ENCODE measurements at places on chromosomes 5 and 9.

GRCh38 chr5:173323106-173323798, 5.0 kb downstream of the STC2 start:
- no peaks in the 10 kb centered on the region for H3K27me3 ChIP-seq
- H3K4me1 ChIP-seq, result peaks cover 53% of the 10 kb centered on the region
- H3K27ac ChIP-seq, result peak overlapping the region; percentile 81
- peak overlapping the region; percentile 28 for H3K4me3 ChIP-seq
- H3K36me3 ChIP-seq, result peaks cover 84% of the 10 kb centered on the region
- no peak for DNase-seq

- no peak for DNase-seq
- no peaks in the 10 kb centered on the region for H3K27me3 ChIP-seq
- H3K4me3 ChIP-seq, result no peak overlapping the region
- H3K36me3 ChIP-seq, result peaks cover 13% of the 10 kb centered on the region
- H3K27ac ChIP-seq, result no peak overlapping the region
- H3K4me1 ChIP-seq, result no peaks in the 10 kb centered on the region
Observed at GRCh38 chr5:43581398-43581797, 21.6 kb upstream of the NNT start.

DNA sequence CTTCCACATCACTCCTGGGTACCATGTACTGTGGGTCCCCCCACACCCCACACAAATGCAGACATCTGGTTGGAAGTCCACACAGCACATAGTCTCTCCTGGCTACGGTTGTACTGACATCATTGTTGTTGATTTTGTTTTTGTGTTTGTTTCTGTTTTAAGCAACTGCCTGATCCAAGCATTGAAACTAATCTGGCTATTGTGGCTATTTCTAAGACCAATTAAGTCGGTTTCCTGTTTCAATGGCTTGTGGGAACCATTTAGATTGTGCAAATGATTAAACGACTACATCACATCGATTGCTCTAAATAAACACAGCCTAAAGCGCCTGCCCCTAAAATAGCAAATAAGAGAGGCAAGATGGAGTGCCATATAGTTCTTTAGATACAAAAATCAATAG, 226.8 kb upstream of the IRX4 start:
- DNase-seq, result no peak
- no peaks in the 10 kb centered on the region for H3K27me3 ChIP-seq
- H3K4me1 ChIP-seq, result no peaks in the 10 kb centered on the region
- no peaks in the 10 kb centered on the region for H3K36me3 ChIP-seq

DNA sequence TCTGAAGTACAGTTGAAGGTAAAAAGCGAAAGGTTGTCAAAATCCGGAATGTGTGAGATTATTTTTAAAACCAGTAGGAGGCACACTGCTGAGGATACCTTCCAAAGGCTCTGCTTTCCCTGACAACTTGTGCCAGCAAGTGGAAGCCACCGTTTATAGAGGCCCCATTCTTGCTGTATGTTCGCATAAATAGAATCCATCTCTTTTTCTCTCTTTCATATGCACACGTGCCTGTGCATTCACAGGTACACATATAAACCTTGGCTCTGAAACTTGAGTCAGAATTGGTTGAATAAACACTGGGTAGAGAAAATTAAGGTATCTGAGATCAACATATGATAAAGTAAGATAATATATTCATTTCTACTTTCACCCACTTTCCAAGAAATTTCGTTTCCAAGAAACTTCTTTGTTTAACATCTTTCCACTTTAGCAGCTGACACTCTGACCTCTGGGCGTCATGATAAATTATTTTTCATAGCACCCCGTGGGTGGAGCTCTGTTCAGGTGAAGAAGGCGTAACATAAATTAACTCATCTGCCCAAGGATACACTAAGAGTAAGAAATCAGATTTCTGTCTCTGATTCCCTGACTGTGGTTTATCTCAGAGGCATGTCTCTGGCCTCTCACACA, 63.7 kb upstream of the RICTOR start:
- H3K4me1 ChIP-seq, result peaks cover 25% of the 10 kb centered on the region
- H3K4me3 ChIP-seq, result no peak overlapping the region
- no peaks in the 10 kb centered on the region for H3K27me3 ChIP-seq
- H3K36me3 ChIP-seq, result no peaks in the 10 kb centered on the region
- peak; percentile 23 for DNase-seq
- H3K27ac ChIP-seq, result peak overlapping the region; percentile 53

- DNase-seq, result no peak
- H3K4me3 ChIP-seq, result no peak overlapping the region
- H3K27ac ChIP-seq, result no peak overlapping the region
- H3K27me3 ChIP-seq, result no peaks in the 10 kb centered on the region
Observed at GRCh38 chr9:84874596-84874995, 205.1 kb downstream of the NTRK2 start.

DNA sequence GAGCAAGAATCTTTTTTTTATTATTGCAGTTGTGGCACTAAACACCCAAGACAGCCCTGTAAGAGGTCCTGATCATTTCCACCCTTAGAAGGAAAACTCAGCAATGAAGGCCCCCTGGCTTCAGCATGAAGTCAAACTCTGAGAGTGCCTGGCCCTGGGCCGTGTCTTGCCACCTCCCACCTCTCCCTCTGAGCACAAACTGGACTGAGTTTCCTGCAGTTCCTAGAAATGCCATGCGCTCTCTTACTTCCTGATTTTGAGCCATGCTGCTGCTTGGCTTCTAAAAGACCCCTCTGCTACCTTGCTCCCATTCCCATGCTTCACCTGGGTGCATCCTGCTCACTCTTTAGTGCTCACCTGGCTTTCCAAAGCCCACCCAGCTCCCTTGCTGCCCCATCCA, 140.4 kb upstream of the KLF9 start:
- DNase-seq, result no peak
- no peaks in the 10 kb centered on the region for H3K36me3 ChIP-seq
- no peaks in the 10 kb centered on the region for H3K27me3 ChIP-seq
- H3K27ac ChIP-seq, result no peak overlapping the region

GRCh38 chr9:16421532-16421931, 448.9 kb downstream of the BNC2 start:
- peak; percentile 37 for DNase-seq
- H3K27ac ChIP-seq, result no peak overlapping the region
- no peaks in the 10 kb centered on the region for H3K4me1 ChIP-seq
- no peak overlapping the region for H3K4me3 ChIP-seq
- peaks cover 40% of the 10 kb centered on the region for H3K27me3 ChIP-seq

DNA sequence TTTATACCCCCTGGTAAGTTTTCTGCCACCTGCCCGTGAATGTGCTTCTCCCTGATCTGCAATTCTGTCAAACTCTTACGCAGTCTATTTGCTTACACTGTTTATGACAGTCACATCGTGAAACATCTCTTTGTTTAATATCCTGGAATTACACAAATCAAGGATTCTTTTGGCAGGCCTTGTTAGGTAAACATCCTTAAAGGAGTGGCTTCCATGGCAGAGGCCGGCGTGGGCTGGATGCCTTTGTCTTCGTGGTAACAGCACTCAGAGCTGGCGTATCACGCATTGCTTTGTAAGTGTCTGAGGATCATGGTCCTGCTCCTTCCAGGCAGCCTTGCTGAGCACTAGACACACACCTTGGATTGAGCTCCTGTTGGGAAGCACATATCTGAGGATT, 145.7 kb downstream of the IRX1 start:
- no peaks in the 10 kb centered on the region for H3K27me3 ChIP-seq
- H3K4me3 ChIP-seq, result peak overlapping the region; percentile 24
- H3K4me1 ChIP-seq, result peaks cover 18% of the 10 kb centered on the region
- DNase-seq, result peak; percentile 86
- H3K36me3 ChIP-seq, result no peaks in the 10 kb centered on the region
- H3K27ac ChIP-seq, result peak overlapping the region; percentile 90

GRCh38 chr9:130171226-130172148, 717 bp upstream of the NCS1 start:
- no peak for DNase-seq
- H3K4me3 ChIP-seq, result peak overlapping the region; percentile 39

DNA sequence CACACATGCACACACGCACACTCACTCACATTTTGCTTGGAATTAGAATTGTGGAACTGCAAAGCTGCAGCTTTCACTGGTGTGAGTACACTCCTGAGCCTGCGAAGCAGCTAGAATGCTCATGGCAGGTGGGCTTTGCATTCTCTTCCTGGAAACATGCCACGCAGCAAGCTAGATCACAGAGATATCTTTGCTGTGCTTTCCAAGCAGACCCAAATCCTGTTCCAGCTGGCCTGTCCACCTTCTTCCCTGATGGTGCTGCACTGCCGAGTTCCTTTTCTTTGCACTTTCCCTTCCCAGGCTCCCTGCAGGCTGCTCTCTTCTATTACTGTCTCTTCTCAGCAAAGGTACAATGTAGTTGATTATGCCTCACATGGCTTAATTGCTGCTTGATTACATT, 92.7 kb upstream of the CKMT2 start:
- H3K36me3 ChIP-seq, result no peaks in the 10 kb centered on the region
- no peak for DNase-seq
- no peaks in the 10 kb centered on the region for H3K27me3 ChIP-seq
- no peak overlapping the region for H3K27ac ChIP-seq
- H3K4me3 ChIP-seq, result no peak overlapping the region

GRCh38 chr9:124769549-124770358, 1.4 kb downstream of the NR6A1 start:
- H3K4me3 ChIP-seq, result peak overlapping the region; percentile 99
- DNase-seq, result peak; percentile 29
- no peaks in the 10 kb centered on the region for H3K36me3 ChIP-seq

DNA sequence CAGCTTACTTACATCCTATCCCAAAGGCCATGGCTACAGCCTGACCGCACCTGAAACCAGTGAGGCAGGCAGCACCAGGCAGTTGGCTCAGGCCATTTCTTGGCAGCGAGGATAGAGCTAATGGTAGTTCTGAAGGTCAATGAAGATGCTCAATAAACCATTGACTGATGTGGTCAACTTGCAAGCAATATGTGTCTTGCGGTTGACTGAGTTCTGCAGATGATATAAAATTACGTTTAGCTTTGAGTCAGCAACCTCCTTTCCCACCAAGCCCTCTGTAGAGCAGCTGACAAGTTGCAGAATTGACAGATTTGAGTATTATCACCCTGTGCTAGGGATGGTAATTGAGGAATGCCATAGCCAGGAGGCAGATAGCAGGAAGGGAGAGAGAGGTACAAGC, 189.0 kb upstream of the PUM3 start:
- no peak overlapping the region for H3K4me3 ChIP-seq
- no peaks in the 10 kb centered on the region for H3K4me1 ChIP-seq
- no peak overlapping the region for H3K27ac ChIP-seq
- no peak for DNase-seq
- no peaks in the 10 kb centered on the region for H3K36me3 ChIP-seq
- peaks cover 14% of the 10 kb centered on the region for H3K27me3 ChIP-seq

GRCh38 chr5:1864896-1865440, 17.8 kb downstream of the IRX4 start:
- no peaks in the 10 kb centered on the region for H3K36me3 ChIP-seq
- no peak overlapping the region for H3K27ac ChIP-seq
- H3K27me3 ChIP-seq, result no peaks in the 10 kb centered on the region
- H3K4me3 ChIP-seq, result no peak overlapping the region
- H3K4me1 ChIP-seq, result no peaks in the 10 kb centered on the region

- H3K36me3 ChIP-seq, result no peaks in the 10 kb centered on the region
- no peak overlapping the region for H3K27ac ChIP-seq
- H3K4me3 ChIP-seq, result no peak overlapping the region
- no peak for DNase-seq
- no peaks in the 10 kb centered on the region for H3K27me3 ChIP-seq
- peaks cover 9% of the 10 kb centered on the region for H3K4me1 ChIP-seq
Observed at GRCh38 chr5:158487664-158488063, 612.1 kb downstream of the EBF1 start.

DNA sequence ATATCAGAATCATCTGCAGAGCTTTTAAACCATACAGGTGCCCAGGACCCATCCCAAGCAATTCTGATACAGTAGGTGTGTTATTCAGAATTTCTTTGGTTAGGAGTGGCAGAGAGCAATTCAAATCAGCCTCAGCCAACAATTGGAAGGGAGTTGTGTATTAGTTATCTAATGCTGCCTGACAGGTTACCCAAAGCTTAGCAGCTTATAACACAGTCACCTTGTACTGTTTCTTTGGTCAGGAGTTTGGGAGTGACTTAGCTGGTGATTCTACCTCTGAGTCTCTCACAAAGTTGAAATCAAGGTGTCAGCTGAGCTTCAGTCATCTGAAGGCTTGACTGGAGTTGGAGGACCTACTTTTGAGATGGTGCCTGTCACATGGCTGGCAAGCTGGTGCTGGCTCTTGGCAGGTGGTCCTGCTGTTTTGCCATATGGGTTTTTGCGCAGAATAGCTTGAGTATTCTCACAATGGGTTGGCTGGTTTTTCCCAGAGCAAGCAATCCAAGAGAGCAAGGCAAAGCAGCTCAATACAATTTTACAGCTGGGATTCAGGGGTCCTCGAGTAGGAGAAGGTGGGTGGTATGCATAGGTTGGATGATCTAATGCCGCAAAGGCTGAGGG, 18.7 kb upstream of the CARNMT1 start:
- no peaks in the 10 kb centered on the region for H3K36me3 ChIP-seq
- H3K4me1 ChIP-seq, result no peaks in the 10 kb centered on the region
- no peak overlapping the region for H3K27ac ChIP-seq
- DNase-seq, result no peak

GRCh38 chr5:92868442-92868841, 712.6 kb downstream of the NR2F1-AS1 start:
- DNase-seq, result no peak
- H3K27me3 ChIP-seq, result no peaks in the 10 kb centered on the region
- no peak overlapping the region for H3K4me3 ChIP-seq
- H3K36me3 ChIP-seq, result no peaks in the 10 kb centered on the region

DNA sequence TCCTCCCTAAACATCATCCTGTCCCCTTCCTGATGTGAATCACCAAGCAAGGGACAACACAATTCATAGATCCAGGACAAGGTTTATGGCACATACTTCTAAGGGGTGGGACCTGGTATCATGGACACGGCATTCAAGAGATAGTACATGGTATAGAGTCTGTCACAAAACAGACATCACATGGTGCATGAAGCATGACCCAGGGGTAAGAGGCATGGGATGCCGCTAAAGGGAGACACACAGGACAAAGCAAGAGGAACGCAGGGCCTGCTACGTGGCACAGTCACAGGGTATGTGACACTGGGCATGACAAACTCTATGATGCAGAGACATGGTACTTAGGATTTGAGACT, 20.7 kb downstream of the GSN start:
- H3K4me1 ChIP-seq, result peaks cover 55% of the 10 kb centered on the region
- DNase-seq, result no peak
- peak overlapping the region; percentile 80 for H3K27ac ChIP-seq
- H3K27me3 ChIP-seq, result no peaks in the 10 kb centered on the region

- H3K4me3 ChIP-seq, result peak overlapping the region; percentile 82
- H3K4me1 ChIP-seq, result peaks cover 14% of the 10 kb centered on the region
- no peaks in the 10 kb centered on the region for H3K27me3 ChIP-seq
- peak; percentile 42 for DNase-seq
- no peaks in the 10 kb centered on the region for H3K36me3 ChIP-seq
Observed at GRCh38 chr9:86099701-86100364, 475 bp upstream of the GOLM1 start.

- H3K36me3 ChIP-seq, result no peaks in the 10 kb centered on the region
- H3K4me1 ChIP-seq, result peaks cover 7% of the 10 kb centered on the region
- peaks cover 57% of the 10 kb centered on the region for H3K27me3 ChIP-seq
- H3K4me3 ChIP-seq, result no peak overlapping the region
- no peak for DNase-seq
Observed at GRCh38 chr5:1538276-1538675, 14.5 kb upstream of the LPCAT1 start.
